Right lobe of liver (tissue), 6 donors: ENCODE measurements at places on chromosomes 16 and 17. TPM values are rescaled to one million over a fixed set of nuclear protein-coding genes. Genes with fewer than 3 reads are reported as not detected.

GRCh38 chr16:24834459-24835335 lies 11.1 kb upstream of the SLC5A11 start:
- DNase-seq = no peak

- DNase-seq = no peak
Observed at GRCh38 chr17:72578817-72579470, 458.1 kb downstream of the SOX9 start.

DNA sequence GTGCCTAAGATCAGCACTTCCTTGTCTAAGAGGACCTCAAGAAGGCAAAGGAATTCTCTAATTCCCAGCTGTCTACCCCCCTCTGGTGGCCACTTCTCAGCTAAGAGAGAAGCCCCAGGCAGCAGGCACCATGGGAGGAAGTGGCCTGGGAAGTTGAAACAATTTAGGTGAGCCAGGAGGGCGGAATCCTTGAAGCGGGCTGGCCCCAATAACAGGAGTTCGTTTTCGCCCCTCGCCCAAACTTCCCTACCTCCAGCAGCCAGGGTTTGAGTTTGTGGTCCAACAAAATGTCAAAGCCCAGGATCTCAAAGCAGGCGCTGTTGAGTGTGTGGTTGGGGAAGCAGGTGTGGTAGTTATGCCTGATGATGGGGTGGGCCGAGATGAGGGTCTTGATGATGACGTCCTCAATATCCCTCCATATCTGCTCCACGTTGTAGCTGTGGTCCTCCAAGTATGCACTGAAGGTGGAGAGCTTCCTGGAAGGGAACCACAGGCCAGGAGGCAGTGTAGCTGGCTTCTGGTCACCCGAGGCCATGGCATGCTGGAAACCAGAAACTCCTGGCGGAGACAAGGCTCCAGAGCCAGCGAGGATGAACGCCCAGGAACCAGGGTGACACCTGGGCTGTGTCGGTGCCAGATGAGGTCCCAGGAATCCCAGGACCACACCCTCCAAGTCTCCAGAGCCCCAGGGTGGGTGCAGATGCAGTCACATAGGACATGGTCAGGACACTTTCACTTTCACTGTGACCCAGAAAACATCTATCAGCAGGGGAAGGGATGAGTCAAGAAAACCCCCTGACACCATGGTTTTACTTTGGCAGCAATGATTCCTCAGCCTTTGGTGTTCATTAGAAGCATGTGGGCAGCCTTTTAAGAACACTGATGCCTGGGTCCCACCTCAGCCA lies 25.6 kb downstream of the TTLL6 start:
- peak; percentile 58 for DNase-seq

DNA sequence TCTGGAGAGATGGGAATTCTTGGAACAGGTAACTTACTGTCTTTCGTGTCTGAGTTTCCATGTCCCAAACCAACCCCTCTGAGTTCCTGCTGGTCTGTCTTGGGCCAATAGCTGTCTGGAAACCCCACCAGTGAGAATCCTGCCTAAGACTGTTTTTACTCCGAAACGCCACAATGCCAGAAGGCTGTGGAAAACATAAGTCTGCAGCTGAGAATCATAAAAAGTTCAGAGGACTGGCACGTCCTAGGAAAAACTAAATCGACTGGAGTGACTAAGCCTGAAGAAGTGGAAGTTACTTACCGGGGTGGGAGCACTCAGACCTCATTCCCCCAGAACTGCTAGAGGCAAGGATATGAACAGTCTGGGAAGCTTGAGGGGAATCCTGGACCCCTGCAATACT lies 13.3 kb downstream of the LRRC75A start:
- DNase-seq = no peak

- no peak for DNase-seq
Observed at GRCh38 chr17:76747716-76748363, 9.9 kb downstream of the MFSD11 start.

DNA sequence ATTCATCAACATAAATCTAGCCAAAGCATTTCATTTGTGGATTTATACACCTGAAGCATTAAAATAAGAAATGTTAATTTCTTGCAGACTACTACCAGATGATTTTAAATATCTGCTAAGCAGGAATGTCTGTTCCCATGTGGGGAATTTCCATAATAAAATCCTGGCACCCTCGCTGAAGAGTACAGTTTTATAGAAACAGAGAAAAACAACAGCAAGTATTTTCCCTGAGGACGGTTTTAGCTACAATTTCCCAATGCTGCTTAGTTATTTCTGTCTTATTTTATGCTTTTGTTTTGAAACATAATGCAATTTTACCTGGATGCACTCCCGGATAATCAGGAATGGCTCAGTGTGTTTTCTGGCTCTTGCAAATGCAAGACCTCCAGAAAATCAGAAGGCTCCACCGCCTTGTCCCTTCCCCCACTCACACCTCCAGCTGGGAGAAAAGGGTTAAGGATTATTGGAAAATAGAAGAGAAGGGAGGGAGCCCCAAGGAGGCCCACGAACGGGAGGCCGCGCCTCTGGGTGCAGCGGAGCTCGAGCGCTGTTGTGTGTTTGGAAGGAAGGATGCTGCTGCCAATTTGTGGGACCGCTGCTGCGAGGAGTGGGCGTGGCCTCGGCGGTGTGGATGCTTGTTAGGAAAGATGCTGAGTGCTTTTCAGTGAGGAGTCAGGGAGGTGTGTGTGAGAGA lies at the start of gene CNTNAP4:
Gene CNTNAP4 (plus strand): TSS at position 657 of the 694 bp plus-strand sequence. CDS start 262 bp downstream, outside the sequence.
- DNase-seq = no peak

- DNase-seq = peak; percentile 73
Observed at GRCh38 chr17:38867179-38867967, 2.5 kb upstream of the LASP1 start.

DNA sequence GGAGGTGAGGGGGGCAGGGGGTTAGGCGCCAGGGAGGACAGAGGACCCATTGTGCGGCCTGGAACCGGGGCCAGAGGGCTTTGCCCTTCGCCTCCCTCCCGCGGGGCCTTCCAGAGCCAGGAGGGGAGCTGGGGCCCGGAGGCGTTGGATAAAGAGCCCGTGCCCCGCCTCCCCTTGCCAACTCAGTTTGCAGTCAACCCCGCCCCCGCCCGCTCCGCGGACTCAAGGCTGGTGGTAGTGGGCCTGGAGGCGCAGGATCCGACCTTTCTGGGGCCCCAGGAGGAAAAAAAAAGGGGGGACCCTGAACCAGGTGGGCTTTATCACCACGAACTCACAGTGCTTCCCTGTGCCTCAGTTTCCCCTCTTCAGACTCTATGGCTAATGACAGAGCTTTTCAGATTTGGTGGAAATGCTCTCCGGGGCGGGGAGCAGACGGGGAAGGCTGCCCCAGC lies 2.0 kb upstream of the SPHK1 start:
- no peak for DNase-seq

GRCh38 chr17:4807605-4808377 lies 839 bp downstream of the PLD2 start:
- DNase-seq = no peak

- DNase-seq = peak; percentile 77
Observed at GRCh38 chr17:4739122-4740024, at the start of the genes CXCL16 and ZMYND15. Gene CXCL16 (minus strand): TSS chr17:4739928. CDS start chr17:4739339, 589 bp downstream. Gene ZMYND15 (plus strand): TSS chr17:4739833. CDS start chr17:4740549, 716 bp downstream.

DNA sequence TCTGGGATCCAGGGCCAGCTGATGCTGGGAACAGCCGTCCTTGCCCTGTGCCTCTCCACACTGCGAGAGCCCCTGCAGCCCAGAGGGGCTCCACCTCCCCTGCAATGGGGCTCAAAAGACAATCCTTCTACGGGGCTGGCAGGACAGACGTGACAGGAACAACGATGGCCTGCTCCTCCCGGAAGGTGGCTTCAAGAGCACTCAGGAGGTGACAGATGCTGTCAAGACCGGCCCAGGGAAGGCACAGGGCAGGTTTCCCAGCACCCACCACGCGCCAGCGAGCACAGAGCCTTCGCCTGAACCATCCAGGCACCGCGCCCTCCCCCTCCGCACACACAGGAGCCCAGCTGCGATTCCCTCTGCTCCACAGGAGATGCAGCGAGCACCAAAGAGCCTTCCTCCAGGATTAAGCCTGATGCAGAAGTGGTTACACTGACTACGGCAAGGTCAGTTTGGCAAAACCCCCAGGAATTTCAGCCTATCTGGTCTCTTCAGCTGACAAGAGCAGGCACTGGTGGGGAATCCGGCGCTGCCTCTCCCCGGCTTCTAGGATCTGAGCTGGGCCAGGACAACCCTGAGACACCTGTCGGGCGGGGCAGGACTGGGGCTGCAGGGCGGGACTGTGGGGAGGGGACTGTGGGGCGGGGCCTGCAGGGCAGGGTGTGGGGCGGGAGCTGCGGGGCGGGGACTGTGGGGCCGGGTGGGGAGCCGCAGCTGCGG lies 103.4 kb downstream of the ZNF778 start:
- no peak for DNase-seq

GRCh38 chr16:4924593-4925292 lies 12.2 kb downstream of the PPL start:
- DNase-seq = peak; percentile 91

GRCh38 chr16:67179421-67180080 lies 4.2 kb downstream of the MATCAP1 start:
- DNase-seq = no peak

The TMEM88 gene
- total RNA-seq = 2.4 TPM

DNA sequence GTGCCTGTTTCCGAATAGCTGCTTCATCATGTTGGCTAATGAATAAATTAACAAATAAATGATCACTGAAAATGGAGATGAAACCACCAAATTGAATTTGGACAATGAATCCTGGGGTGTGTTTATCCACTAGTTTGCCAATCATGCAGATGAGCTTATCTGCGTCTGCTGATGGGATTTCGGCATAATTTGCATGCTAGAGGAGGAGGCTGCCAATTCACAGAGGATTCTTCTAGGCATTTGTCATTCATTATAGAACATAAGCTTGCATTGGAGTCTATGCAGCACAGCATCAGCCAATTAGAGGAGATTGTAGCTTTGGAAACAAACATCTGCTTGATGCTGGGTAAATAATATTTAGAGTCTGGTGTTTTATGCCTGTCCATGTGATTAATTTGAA lies 123.1 kb downstream of the NPIPB5 start:
- no peak for DNase-seq

The ARL5C gene
- not detected for total RNA-seq

DNA sequence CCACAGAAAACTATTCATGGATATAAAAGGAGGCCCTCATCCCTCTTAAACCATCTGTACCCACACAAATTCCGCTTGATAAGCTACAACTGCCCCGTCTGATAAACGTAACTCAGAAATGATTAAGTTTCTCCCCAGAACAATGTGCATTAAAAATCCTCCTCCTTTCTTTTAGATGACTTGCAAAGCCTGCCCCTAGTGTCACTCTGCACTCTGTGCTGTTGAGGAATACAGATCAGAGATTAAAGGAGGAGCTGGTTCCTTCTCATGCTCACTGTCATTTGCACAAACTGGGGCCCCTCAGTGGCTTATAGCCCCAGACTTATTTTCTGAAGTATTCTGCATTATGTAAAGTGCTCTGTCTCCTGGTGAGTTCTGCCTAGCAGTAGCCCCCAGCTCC lies 33.3 kb downstream of the CDRT15 start:
- DNase-seq = no peak

- DNase-seq = no peak
Observed at GRCh38 chr16:84444476-84444875, 60.0 kb downstream of the MEAK7 start.

GRCh38 chr17:55356434-55357328 lies 65.0 kb downstream of the MMD start:
- no peak for DNase-seq

- no peak for DNase-seq
Observed at GRCh38 chr17:44677136-44677535, 12.4 kb downstream of the CCDC43 start.

The CASKIN2 gene
- total RNA-seq = 22.8 TPM

- peak; percentile 20 for DNase-seq
Observed at GRCh38 chr16:55324285-55325079, 479 bp downstream of the IRX6 start.

DNA sequence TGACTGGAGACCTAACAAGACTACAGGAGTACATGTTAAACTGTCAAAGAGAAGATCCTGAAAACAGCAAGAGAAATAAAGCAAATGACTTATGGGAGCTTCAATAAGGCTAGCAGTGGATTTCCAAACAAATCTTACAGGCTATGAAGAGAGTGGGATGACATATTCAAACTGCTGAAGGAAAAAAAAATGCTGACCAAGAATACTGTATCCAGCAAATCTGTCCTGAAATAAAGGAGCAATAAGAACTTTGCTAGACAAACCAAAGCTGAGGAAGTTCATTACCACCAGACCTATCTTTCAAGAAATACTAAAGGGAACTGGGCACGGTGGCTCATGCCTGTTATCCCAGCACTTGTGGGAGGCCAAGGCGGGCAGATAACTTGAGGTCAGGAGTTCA lies 28.6 kb downstream of the ZFP1 start:
- DNase-seq = no peak

The HEATR9 gene
- not detected for total RNA-seq

DNA sequence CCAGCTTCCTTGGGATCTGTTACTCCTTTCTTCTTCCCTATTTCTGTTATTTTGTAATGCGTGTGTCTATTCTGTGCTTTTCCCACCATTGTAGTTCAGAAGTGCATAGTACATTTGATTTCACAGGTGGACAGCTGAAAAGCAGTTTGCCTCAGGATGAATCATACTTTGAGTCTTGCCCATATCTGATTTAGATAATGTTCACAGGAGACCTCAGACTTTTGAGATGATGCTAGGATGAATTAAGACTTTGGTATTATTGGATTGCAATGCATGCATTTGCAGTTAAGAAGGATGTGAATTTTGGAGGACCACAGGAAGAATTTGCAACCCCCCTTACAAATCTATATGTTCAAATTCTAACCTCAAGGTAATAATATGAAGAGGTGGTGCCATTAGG lies 769.6 kb downstream of the CDH11 start:
- no peak for DNase-seq

DNA sequence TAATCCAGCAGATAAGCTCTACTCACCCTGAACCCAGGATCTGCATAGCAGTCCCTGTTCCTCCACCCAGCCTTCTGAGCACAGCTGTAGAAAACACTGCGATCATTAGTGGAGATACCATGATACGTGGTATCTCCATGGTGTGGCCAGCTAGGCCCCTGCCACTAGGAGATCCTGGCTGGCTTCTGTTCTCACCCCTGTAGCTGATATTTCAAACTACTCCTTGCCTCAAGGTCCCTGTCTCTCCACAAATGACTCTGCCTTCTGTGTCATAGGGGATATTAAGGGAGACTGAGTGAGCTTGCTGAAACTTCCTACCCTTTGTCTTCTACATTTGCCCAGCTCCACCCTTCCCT lies 44.3 kb downstream of the ERN1 start:
- DNase-seq = no peak

DNA sequence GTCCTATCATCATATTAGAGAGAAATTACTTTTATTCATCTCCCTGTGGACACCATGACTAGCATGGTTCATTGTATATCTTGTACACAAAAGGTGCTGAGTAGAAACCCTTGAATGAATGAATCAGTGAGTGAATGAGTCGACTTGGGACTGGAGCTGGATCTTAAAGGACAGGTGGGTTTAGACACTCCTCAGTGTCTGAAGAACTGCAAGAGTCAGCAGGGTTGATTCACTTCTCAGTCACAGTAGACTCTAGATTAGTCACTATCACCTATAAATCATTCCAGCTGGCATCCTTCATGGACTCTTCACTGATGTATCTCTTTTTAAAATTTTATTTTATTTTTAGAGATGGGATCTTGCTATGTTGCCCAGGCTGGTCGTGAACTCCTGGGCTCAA lies 30.1 kb upstream of the PMFBP1 start:
- no peak for DNase-seq
